ENCODE measurements at places on chromosomes 2 and 18. TPM values are rescaled to one million over a fixed set of nuclear protein-coding genes. Genes with fewer than 3 reads are reported as not detected.

The WNT6 gene
- total RNA-seq = 10.5 TPM

DNA sequence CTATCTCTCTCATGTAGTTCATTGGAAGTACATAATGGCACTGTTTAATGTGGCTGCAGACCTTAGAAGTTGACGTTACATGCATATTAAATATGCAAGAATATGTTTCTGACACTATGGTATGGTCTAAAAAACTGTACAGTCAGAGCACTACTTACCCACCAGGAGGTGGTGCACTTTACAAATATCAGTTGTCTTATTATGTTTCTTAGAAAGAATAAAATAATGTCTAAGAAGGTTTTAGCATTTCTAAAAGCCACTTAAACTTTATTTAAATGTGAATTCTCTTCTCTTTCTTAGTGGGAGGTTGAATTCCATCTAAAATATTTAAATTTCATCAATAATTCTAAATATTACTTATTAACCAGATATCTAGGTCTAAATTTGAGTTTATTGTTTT lies 4.3 kb downstream of the TMEFF2 start:
- no peak overlapping the region for H3K4me3 ChIP-seq
- peaks cover 22% of the 10 kb centered on the region for H3K4me1 ChIP-seq
- no peaks in the 10 kb centered on the region for H3K36me3 ChIP-seq
- no peak for DNase-seq

- no peak for DNase-seq
- no peak overlapping the region for H3K4me3 ChIP-seq
- no peak overlapping the region for H3K27ac ChIP-seq
- no peaks in the 10 kb centered on the region for H3K36me3 ChIP-seq
- no peaks in the 10 kb centered on the region for H3K27me3 ChIP-seq
- peaks cover 34% of the 10 kb centered on the region for H3K4me1 ChIP-seq
These were observed 312.4 kb downstream of the PLCL1 start for GRCh38 chr2:198116756-198117155.

- DNase-seq = no peak
- peak overlapping the region; percentile 89 for H3K4me3 ChIP-seq
- H3K4me1 ChIP-seq = peaks cover 34% of the 10 kb centered on the region
- H3K27me3 ChIP-seq = no peaks in the 10 kb centered on the region
- peaks cover 50% of the 10 kb centered on the region for H3K36me3 ChIP-seq
- peak overlapping the region; percentile 94 for H3K27ac ChIP-seq
These were observed 602 bp downstream of the SNX17 start for GRCh38 chr2:27370816-27371620.

The TNFAIP6 gene
- total RNA-seq = 4.2 TPM

The FOXI3 gene
- total RNA-seq = not detected

- DNase-seq = no peak
- no peak overlapping the region for H3K4me3 ChIP-seq
- H3K4me1 ChIP-seq = no peaks in the 10 kb centered on the region
- H3K27me3 ChIP-seq = no peaks in the 10 kb centered on the region
- no peaks in the 10 kb centered on the region for H3K36me3 ChIP-seq
- no peak overlapping the region for H3K27ac ChIP-seq
These were observed 84.9 kb downstream of the MRO start for GRCh38 chr18:50734886-50735285.

The TXNDC2 gene
- 0.26 TPM for total RNA-seq

- no peak for DNase-seq
- no peaks in the 10 kb centered on the region for H3K36me3 ChIP-seq
- peaks cover 20% of the 10 kb centered on the region for H3K4me1 ChIP-seq
- no peak overlapping the region for H3K4me3 ChIP-seq
These were observed 138.8 kb upstream of the ITGA6 start for GRCh38 chr2:172288603-172289002.

DNA sequence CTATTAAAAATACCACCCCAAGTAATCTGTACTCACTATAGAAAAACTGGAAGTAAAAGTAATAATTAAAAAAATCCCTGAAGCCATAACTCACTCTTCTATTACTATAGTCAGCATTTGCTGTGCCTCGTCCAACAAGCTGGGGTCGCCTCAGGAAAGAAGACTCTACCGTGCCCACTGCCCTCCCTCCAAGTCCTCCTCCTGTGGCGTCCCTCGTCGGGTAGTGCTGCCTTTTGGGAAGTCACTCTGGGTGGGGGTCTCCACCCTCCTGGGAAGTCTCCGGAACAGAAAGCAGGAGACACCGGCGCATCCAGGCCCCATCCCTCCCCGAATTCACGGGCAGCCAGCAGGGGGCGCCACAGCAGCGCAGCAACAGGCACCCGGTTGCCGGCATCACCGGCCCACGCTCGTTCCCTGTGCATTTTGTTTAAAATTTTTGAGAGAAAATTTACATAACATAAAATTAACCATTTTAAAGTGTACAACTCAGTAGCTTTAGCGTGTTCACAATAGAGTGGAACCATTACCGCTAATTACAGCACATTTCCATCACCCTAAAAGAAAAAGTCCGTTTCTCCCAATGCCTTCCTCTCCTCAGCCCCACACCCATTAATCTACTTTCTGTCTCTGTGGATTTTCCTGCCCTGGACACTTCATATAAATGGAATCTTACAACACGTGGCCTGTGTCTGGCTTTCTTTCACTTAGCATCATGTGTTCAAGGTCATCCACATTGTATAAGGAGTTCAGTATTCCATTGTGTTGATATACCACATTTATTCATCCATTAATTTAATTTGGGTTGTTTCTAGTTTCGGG lies 62.2 kb downstream of the ADNP2 start:
- no peaks in the 10 kb centered on the region for H3K27me3 ChIP-seq
- peak overlapping the region; percentile 19 for H3K27ac ChIP-seq
- no peaks in the 10 kb centered on the region for H3K4me1 ChIP-seq

GRCh38 chr2:161998857-161999256 lies 75.2 kb downstream of the DPP4 start:
- H3K36me3 ChIP-seq = peaks cover 18% of the 10 kb centered on the region
- no peak for DNase-seq
- H3K4me3 ChIP-seq = no peak overlapping the region

GRCh38 chr2:67516899-67517530 lies 119.9 kb downstream of the ETAA1 start:
- H3K27me3 ChIP-seq = no peaks in the 10 kb centered on the region
- DNase-seq = no peak
- H3K36me3 ChIP-seq = no peaks in the 10 kb centered on the region
- H3K4me1 ChIP-seq = peaks cover 8% of the 10 kb centered on the region
- H3K4me3 ChIP-seq = no peak overlapping the region

The RAB1A gene
- total RNA-seq = 72.1 TPM

The SKA1 gene
- not detected for total RNA-seq

The COL4A3 gene
- total RNA-seq = 3.6 TPM

The FARSB gene
- total RNA-seq = 12.9 TPM

DNA sequence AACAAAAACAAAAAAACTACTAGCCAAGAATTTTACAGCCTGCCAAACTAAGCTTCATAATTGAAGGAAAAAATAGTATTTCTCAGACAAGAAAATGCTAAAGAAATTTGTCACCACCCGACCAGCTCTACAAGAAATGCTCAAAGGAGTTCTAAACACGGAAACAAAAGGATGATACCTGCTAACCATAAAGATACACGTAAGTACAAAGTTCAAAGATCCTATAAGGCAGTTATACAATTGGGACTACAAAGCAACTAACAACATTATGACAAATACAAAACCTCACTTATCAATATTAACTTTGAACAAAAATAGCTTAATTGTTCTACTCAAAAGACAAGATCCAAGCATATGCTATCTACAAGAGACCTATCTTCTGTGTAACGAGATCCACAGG lies 64.6 kb downstream of the TRAPPC8 start:
- H3K36me3 ChIP-seq = peaks cover 52% of the 10 kb centered on the region
- H3K4me1 ChIP-seq = no peaks in the 10 kb centered on the region
- no peak overlapping the region for H3K4me3 ChIP-seq
- H3K27me3 ChIP-seq = no peaks in the 10 kb centered on the region
- H3K27ac ChIP-seq = no peak overlapping the region

- no peak overlapping the region for H3K4me3 ChIP-seq
- H3K27ac ChIP-seq = no peak overlapping the region
- DNase-seq = no peak
- H3K36me3 ChIP-seq = no peaks in the 10 kb centered on the region
- H3K4me1 ChIP-seq = no peaks in the 10 kb centered on the region
- no peaks in the 10 kb centered on the region for H3K27me3 ChIP-seq
These were observed 381.6 kb downstream of the DSEL start for GRCh38 chr18:67134911-67135310.

The FAM237A gene
- total RNA-seq = not detected

The TSN gene
- total RNA-seq = 25.2 TPM

The ANKRD30BL gene
- total RNA-seq = not detected

The ANAPC1 gene
- total RNA-seq = 45.7 TPM

GRCh38 chr2:172972005-172972619 lies 103.5 kb upstream of the MAP3K20 start:
- no peaks in the 10 kb centered on the region for H3K27me3 ChIP-seq
- H3K36me3 ChIP-seq = peaks cover 6% of the 10 kb centered on the region
- no peak for DNase-seq
- H3K27ac ChIP-seq = no peak overlapping the region

The HOXD11 gene
- not detected for total RNA-seq

DNA sequence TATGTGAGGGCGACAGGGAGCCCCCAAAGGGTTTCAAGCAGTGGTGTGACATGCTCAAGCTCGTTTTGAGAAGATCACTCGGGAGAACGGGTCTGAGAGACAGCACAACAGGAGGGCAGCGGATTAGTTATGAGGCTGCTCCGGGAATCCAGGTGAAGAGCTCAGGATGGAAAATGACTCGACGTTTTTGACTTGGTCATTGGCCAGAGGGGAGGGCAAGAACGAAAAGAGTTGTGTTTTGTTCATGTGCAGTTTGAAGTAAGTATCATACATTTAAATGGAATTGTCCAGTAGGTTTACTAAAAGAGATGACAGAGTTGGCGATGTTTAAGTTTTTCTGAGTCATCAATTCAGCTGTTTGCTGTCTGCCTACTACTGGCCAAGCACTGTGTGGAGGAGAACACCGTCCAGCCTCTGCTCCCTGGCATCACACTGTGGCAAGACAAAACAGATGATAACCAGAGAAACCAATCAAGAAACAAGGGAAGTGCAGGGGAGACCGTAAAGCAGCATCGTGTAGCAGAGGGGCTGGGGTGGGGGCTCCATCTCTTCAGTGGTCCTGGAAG lies 25.3 kb upstream of the ANXA4 start:
- no peak for DNase-seq
- peaks cover 8% of the 10 kb centered on the region for H3K4me1 ChIP-seq
- no peak overlapping the region for H3K27ac ChIP-seq
- no peaks in the 10 kb centered on the region for H3K36me3 ChIP-seq
- no peaks in the 10 kb centered on the region for H3K27me3 ChIP-seq

- H3K27me3 ChIP-seq = no peaks in the 10 kb centered on the region
- no peak for DNase-seq
- no peaks in the 10 kb centered on the region for H3K36me3 ChIP-seq
- no peak overlapping the region for H3K4me3 ChIP-seq
- H3K4me1 ChIP-seq = peaks cover 3% of the 10 kb centered on the region
These were observed 50.6 kb upstream of the PTPRM start for GRCh38 chr18:7516266-7517117.

DNA sequence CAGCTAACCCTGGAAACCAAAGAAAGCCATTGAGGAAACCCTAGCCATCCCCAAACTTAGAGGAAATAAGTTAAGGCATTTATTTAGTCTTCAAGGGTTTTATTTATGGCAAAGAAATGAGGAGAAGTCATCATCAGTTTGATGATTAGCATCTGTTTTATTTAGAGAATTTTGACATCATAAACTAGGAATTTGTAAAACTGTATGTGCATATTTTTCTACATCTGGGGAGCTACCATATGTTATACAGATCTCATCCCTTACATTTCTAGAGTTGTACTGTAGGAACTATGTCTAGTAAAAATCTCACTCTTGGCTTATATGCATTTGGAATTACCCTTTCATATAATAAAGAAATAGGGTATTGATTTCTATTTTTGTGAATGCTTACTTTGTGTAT lies 48.7 kb downstream of the FMNL2 start:
- H3K4me1 ChIP-seq = peaks cover 18% of the 10 kb centered on the region
- H3K4me3 ChIP-seq = no peak overlapping the region
- H3K27me3 ChIP-seq = no peaks in the 10 kb centered on the region
- H3K36me3 ChIP-seq = no peaks in the 10 kb centered on the region

DNA sequence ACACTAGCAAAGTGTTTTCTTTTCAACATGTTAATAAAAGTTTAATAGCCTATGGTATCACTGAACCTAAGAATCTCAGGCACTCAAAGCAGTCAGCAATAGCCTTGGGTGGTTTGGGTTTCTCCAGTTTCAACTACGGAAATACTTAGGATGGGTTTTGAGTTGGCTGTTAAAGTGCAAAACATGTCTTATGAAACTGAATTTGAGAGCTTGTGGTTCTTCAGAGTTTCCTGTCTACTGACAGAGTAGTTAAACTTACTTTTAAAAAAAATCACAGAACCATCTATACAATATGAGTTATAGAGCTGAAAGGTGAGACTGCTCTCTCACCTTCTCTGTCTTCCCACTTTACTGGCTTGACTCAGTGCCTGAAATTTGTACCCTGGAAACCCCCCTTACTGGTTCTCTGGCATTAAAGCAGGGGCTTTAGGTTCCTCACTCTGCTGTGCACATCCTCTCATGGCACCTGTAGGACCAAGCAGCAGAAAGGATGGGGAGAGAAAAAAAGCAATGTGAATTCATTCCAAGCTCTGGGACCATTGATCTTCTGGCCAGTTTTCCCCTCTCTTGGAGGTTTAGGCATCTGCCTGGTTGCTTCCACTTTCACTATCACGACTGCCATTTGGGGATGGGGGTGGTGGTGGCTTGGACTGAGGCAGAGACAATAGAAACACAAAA lies 18.1 kb downstream of the CCDC141 start:
- no peak overlapping the region for H3K27ac ChIP-seq
- no peaks in the 10 kb centered on the region for H3K4me1 ChIP-seq
- no peak overlapping the region for H3K4me3 ChIP-seq
- H3K36me3 ChIP-seq = no peaks in the 10 kb centered on the region

GRCh38 chr2:172742931-172743540 lies 7.4 kb downstream of the RAPGEF4 start:
- no peaks in the 10 kb centered on the region for H3K4me1 ChIP-seq
- H3K27me3 ChIP-seq = no peaks in the 10 kb centered on the region
- H3K36me3 ChIP-seq = no peaks in the 10 kb centered on the region
- H3K27ac ChIP-seq = no peak overlapping the region
- DNase-seq = no peak

DNA sequence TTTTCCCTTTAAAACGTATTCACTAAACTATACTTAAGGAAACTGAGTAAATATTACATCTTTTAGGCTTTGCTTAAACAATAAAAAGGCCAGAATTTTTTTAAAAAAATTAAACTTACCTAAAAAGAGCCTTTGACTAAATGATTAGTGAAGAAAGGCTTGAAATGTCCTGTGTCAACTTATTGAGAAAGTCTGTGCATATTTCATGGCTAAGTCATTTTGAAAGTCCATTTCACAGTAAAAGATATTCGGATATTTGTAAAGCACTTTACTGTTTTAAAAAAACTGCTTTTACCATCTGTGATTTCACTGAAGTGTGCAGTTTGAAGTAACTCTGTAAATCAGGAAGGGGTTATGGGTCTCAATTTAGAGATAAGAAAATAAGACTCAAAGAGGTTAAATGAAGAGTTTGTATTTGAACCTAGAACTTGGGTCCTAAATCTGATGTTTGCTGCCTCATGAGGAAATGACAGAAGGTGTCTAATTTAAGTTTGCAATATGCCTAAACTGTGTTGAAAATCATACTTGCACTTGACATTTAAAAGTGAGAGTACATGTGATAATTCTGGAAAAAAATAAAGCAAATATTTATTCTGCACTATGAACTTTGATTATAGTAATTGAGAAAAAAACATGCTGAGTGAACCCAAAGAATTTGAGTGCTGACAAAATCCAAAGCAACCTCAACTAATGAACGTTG lies 50.5 kb downstream of the RAB27B start:
- no peak for DNase-seq
- H3K4me1 ChIP-seq = no peaks in the 10 kb centered on the region
- H3K36me3 ChIP-seq = no peaks in the 10 kb centered on the region
- H3K27me3 ChIP-seq = no peaks in the 10 kb centered on the region
- H3K4me3 ChIP-seq = no peak overlapping the region
